Activated CD8-positive, alpha-beta memory T cell treated with anti-CD3 and anti-CD28 coated beads, Interleukin-2, amount 50 U/mL, for 4 hours (primary cell): ENCODE measurements at places on chromosomes 3 and 15.

GRCh38 chr15:78453447-78453846, 15.4 kb downstream of the IREB2 start:
- DNase-seq: no peak

DNA sequence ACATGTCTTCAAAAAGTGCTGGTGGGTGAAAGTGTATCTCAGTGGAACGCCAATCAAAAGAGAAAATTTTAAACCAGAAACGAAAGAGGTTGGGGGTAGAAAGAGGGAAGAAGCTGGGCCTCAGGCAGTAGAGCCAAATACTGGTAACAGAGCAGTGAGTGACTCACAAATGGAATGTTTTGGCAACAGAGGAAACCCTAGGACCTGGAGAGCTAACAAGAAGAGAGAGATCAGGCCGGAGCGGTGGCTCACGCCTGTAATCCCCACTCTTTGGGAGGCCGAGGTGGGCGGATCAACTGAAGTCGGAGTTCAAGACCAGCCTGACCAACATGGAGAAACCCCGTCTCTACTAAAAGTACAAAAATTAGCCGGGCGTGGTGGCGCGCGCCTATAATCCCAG, 450.8 kb upstream of the NAALADL2 start:
- DNase-seq: no peak

GRCh38 chr3:171135549-171135948, 109.0 kb upstream of the SLC2A2 start:
- no peak for DNase-seq

GRCh38 chr15:79455361-79455760, 23.2 kb downstream of the MINAR1 start:
- DNase-seq: no peak

- DNase-seq: no peak
Observed at GRCh38 chr3:127888564-127889107, 26.4 kb upstream of the KBTBD12 start.

DNA sequence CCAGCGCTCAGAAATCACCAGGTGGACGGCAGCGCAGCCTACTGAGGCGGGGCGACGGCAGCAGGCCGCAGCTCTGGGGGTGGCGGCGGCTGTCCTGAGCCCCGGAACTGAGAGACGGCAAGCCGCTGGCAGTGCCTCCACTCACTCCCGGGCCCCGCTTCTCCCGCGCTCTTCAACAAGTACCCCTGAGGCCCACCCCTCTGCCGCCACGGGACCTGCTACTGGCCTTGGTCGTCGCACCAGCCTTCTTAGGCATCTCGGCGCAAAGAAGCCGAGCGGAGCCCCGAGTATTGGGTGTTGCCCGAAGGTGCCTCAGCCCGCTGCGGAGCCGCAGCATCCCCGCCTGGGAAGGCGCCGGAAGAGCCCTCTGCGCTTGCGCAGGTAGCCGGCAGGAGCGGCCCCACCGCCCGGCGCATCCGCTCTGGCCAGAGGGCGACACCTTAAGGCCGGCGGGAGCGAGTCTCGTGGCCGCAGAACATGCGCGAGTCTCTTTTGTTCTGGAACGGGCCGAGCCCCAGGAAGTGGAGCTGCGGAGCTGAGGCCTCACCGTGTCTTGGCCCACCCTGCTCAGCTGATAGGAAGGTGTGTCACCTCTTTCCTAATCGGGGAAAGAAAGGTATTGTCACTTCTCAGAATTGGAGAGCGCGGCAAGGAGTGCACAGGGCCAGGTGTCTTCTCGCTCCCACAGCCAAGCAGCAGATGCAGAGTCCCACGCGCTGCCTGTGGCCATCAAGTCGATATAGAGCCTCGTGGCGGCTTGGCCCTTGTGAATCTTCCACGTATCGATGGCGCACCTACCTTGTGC, at the start of gene C15orf40:
Gene C15orf40 (minus strand): TSS at position 369 of the 805 bp plus-strand sequence. CDS start 32 bp downstream, at position 337.
- DNase-seq: peak; percentile 86

GRCh38 chr15:96766366-96766765, 435.9 kb downstream of the NR2F2 start:
- DNase-seq: no peak

DNA sequence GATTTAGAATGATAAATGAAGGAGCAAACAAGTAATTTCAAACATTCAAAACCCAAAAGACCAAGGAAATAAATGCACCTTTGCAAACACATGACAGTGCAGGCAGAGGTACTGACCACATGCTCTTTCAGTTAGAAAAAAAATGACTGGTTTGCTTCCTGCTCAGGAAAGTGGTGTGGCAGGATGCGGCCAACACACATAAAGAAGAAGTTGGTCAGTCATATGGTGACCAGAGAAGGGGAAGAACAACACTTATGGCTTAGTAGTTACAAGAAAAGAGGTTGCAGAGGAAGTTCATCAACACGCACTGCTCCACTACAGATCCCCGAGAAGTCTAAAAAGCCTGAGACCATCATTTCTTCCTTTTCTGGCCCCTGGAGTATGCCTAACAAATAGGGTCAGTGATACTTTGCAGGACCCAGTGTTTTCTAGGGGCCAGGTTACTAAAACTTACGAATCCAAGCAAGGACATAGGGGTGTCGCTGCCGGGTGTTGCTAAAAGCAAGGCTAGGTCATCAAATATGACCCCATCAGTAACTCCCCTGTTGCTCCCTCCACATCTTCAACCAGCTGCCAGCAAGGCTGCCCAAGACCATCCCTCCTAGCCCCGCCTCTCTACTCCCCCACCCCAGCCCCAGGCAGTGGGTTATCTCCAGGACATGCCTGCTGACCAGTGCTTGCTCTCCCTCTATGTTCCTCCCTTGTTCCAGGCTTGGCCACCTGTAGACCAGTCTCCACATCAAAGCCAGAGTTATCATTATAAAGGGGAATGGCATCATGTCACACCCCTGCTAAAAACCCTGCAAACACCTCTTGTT, 11.2 kb downstream of the ATP8B4 start:
- DNase-seq: no peak

DNA sequence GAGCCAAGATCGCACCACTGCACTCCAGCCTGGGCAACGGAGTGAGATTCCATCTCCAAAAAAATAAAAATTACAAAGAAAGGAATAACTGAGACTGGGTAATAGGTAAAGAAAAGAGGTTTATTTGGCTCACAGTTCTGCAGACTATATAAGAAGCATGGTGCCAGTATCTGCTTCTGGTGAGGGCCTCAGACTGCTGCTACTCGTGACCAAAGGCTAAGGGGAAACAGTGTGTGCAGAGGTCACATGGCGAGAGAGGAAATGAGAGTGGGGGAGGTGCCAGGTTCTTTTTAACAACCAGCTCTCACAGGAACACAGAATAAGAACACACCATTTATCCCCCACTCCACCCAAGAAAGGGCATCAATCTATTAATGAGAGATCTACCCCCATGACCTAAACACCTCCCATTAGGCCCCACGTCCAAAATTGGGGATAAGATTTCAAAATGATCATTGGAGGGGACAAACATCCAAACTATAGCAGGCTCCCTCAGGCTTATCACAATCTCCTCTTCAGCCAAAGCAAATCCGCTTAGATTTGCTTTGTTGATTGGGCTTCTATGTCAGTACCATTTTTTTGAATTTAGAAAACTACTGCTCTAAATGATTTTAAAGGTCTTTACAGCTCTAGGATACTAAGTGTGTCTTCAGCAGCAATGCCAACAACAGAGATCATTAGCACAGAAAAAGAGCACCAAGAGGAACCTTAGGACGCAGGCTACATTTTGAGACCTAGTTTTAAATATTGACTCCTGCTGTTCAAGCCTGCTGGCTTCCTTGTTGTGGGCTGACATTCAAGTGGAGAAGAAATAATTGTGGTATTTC, 84.2 kb upstream of the TBL1XR1 start:
- DNase-seq: no peak

- no peak for DNase-seq
Observed at GRCh38 chr15:59334076-59334415, 38.6 kb downstream of the MYO1E start.

- no peak for DNase-seq
Observed at GRCh38 chr15:36921484-36922091, 178.8 kb downstream of the MEIS2 start.

DNA sequence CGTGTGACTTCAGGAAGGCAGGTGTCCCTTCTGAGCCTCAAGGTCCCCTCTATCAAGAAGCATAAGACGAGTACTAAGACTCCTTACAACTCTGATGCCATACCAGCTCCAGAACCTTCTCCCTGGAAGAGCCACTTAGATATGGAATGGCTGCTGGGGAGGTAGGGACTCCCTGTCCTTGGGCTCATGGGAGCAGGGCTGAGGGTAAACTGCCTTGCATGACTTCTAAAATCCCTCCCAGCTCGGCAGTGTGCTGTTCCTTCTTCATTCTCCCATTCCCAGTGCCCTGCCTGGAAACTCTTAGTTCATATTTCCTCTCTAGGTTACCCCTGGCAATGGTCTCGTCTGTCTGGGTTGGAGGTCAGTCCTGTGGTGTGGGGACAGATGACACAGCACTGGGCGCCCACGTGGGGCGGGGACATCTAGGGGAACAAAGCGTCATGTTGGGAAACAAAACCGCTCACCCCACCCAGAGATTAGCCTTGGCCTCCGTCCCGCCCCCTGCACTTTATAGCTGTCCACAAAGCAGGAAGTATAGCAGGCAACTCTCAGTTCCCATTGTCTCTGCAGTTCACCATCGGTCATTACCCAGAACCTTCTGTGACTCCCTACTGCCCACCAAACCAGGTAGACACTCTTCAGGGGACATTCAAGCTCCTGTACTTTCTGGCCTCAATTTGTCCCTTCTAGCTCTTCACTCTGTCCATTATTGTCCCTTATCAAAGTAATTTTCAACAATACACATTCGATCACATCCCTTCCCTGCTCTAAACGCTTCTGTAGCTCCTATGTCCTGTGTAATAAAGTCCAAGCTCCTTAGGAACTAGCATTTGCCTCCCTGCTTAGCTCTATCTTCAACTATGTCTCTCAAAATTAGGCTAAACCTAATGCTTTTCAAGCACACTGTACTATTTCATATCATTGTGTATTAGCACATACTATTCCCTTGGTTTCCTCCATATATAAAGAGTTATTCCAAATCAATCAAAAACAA, 73.8 kb downstream of the IQSEC1 start:
- DNase-seq: peak; percentile 21

DNA sequence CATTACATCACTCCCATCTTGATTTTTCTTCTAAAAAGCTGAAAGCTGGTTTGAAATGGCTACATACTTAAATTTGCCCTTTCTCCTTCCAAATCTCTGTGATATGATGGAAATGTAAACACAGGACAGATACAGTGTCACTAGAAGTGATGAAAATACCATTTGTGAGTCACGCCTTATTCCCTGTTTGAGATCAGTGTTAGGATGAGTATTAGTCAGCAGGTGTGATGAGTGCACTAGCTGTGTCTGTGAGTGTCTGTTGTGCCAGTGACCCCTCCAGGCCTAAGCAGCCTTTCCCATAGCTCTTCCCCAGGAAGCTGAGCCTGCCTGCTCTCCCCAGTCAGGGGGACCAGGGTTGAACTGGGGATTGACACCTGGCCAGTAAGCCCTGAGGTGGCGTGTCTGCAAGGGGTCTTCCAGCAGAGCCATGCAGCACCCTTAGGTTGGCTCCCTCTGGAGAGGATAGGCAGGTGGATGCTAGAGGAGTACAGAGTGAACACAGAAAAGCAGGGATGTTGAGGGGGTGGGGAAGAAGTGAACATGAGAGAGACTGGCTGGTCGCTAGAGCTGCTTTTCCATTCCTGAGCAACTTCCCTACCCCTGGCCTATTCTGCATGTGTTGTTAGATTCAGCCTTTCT, 92.0 kb downstream of the PDE8A start:
- no peak for DNase-seq

GRCh38 chr15:34682674-34683073, 72.1 kb downstream of the GJD2 start:
- no peak for DNase-seq

DNA sequence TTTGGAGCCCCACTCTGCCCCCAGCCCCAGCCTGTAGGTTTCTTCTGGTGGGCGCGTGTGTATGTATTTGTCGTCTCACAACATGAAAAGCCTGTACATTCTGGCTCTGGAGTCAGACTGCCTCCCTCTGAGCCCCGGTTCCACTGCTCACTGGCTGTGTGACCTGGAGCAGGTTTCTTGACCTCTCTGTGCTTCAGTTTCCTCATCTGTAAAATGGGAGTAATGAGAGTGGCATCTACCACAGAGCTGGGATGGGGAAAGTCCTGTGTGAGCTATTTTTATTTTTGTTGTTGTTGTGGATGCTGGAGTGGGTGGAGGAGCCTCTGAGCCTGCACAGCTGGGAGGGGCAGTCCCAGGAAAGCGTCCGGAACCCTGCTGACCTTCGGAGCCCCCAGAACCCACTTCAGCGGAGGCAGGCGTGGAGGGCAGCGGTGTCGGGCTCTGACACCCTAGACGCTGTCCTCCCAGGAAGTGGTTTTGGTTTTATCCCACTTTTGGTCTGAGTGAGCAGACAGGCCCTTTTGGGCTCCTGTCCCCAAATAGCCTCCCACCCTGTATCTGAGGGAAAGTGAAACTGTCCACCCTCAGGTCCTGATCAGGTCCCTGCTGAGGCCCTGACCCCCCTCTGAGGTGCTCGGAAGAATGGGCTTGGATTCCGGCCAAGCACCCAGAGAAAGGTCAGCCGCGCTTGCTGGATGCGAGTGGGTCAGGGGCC, 103.5 kb downstream of the CHSY1 start:
- no peak for DNase-seq

- no peak for DNase-seq
Observed at GRCh38 chr3:123025642-123026521, 1.7 kb downstream of the SEMA5B start.

DNA sequence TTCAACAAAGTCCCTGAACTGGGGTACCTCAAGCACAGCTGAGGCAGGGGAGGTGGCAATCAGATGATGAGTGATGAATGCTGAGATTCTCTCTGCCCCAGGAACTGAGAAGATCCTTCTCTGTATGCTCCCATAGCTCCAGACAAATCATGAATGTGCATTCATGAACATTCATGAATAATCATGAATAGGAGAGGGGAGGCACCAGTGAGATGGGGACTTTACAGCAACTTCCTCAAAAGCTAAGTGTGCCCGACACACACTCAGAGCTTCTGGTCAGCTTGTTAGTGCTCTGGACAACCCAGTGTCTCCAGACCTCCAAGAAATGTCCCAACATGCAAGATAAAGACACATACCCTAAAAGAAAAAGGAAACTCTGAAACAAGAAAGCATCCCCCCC, 24.3 kb downstream of the LRRC2 start:
- no peak for DNase-seq

GRCh38 chr3:171768281-171768900, 41.9 kb downstream of the PLD1 start:
- DNase-seq: no peak

GRCh38 chr3:94095111-94095510, 32.2 kb downstream of the NSUN3 start:
- DNase-seq: no peak

DNA sequence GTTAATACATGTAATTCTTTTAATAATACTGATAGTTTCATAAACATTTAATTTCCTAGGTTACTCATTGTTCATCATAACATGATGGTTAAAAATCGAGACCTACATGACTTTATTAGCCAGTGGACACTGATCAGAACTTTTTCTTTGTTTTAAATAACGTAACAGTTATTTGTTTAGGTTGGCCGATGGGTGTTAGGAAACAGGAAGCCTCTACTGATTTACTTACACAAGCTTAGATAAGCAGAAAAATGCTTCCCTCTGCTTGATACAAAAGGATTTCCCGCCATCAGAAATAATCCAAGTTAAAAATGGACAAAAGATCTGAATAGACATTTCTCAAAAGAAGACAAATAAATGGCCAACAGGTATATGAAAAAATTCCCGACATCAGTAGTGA, 16.6 kb upstream of the APH1B start:
- DNase-seq: no peak
